Stimulated activated CD4-positive, alpha-beta T cell treated with anti-CD3 and anti-CD28 coated beads, Interleukin-4, amount 100 ng/mL, for 4 hours (primary cell): ENCODE measurements at places on chromosomes 11 and 22.

- peak; percentile 31 for DNase-seq
Measured at GRCh38 chr22:20783844-20784723, 10.2 kb downstream of the SERPIND1 start.

DNA sequence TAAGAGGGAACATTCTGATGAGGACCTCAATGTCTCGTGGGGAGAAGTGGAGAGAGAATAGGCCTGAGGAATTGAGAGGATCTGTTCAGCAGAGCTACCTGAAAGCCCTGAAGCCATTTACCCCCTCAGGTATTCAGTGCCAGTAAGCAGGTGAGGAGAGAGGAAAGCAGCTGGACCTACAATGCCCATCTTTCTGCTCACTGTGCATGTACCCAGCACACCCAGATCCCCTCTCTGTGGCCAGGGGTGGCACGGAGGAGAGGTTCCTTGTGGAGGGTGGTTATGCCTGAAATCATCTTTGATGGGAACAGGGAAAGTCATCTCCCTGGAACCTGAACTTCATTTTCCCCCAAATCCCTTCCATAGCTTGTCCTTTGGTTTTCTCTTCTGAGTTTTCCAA lies 277.8 kb upstream of the B3GAT1 start:
- no peak for DNase-seq

- DNase-seq: no peak
Measured at GRCh38 chr11:3094223-3094824, 37.1 kb upstream of the CARS1 start.

DNA sequence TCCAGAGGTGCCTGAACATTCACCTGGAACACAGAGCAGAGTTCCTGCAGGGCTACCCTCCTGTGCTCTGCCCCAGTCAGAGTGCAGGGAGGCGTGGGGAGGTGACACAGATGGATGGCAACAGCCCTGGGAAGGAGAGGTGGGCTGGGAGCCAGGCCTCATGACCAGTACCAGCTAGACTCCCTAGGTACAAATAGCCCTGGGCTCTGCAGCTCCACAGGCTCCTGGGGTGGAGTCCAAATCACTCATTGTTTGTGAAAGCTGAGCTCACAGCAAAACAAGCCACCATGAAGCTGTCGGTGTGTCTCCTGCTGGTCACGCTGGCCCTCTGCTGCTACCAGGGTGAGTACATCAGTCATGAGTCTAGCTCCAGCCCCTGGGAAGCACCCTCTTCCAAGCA lies at the start of gene SCGB1D2:
Gene SCGB1D2, plus strand, starts transcription at position 219 of the 400 bp plus-strand sequence. Its CDS starts 69 bp downstream, at position 288.
- no peak for DNase-seq

DNA sequence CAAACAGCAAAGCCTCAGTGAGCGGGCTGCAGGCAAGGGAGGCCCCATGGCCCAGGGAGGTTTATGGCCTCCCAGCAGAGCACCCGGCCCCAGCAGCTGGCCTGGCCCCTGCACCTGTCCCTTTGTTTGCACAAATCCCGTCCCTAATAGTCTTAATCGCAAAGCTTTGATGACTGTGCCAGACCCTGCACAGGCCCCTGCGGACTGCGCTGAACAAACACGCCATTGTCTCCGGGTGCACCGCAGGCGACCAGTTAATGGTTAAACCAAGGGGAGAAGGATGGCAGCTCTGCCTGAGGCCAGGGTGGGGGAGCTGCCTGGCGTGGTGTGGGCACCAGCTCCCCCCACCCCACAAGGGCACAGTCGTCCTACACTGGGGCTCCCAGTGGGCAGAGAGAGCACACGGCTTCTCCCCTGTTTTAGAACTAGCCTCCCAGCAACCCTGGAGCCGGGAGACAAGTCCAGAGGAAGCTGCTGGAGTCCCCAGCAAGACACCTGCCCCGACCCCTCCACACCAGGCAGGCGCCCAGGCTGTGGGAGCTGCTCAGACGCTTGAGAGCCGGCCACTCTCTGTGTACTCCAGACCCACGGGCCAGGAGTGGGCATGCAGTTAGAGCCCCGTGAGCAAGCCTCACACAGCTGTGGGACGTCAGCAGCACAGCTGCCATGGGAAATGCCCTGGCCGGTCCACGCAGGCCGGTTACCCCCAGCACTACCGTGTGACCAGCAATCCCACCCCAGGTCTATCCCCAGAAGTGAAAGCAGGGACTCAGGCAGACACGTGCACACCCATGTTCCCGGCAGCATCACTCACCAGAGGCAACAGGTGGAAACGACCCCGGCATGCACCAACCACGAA lies 39.7 kb upstream of the TH start:
- DNase-seq: no peak

DNA sequence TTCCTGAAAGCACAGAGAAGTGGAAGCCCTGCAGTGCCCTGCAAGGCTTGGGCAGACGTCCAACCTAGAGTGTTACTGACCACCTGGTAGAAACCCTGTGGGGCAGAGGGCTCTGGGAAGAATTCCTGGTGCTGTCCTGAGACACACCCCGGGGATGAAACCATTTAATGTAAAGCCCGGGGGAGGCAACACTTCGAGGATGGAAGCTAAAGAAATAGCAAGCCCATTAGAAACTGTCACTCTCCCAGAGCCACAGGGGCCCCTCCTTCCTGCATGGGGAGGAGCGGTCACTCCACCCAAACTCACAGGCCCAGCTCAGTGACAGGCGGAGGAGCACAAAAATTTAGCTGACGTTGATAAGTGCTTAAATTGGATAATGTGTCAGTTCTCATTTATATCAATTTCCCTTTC lies 57.6 kb downstream of the NRXN2 start:
- DNase-seq: no peak

- DNase-seq: no peak
Measured at GRCh38 chr11:95074792-95075563, 8.3 kb downstream of the SRSF8 start.

- DNase-seq: no peak
Measured at GRCh38 chr11:77732143-77732542, 88.4 kb downstream of the RSF1 start.

DNA sequence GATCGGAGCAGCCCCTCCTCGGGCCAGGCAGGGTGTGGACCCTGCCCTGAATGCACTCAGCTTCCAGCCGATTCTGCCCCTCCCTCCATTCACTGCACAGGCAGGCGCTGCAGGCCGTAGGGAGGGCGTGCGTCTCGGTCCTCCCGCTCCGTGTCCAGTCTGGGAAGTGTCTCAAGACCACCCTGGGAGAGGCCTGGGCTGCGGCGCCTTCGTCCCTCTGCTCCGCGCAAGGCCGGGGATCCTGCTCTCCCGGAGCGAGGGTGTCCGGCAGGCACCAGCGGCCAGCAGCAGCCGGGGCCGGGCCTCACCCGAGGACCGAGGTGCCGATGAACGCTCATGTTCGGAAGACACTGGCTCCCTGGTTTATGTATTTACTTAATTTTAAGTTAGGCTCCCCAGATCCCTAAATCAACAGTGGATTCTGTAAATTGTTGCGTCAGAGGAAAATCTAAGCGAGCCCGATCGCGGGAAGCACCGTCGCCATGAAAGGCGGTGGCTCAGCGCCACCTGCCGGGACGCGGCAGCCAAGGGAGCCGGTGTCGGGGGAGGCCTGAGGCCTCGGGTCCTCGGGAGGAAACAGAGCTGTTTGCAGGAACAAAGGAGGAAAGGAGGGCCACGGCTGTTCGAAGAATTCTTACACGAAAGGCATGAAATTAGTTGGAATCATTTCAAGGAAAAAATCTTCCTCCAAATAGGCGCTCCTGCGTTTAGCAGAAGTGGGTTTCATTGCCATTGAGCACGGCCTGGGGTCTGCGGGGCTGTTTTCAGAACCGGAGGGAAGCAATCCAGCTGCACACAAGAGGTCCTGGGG lies 195.3 kb downstream of the BRD1 start:
- DNase-seq: no peak

DNA sequence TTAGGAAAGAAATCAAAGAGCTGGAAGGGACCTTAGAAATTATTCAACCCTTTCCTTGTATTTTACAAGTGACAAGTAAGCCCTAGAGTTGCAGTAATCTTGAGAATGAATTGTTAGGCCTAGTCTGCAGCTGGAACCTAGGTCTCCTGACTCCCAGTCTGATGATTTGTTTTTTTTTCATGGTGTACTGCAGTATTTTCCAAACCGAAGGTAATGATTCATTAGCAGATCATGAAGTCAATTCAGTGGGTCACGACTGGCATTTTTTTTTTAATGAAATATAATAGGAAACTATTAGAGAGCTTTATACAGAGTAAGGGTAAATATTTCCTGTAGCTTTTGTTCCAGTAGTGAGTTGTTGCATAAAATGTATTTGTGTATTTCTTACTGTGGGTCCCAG lies 42.8 kb downstream of the EXT2 start:
- no peak for DNase-seq

DNA sequence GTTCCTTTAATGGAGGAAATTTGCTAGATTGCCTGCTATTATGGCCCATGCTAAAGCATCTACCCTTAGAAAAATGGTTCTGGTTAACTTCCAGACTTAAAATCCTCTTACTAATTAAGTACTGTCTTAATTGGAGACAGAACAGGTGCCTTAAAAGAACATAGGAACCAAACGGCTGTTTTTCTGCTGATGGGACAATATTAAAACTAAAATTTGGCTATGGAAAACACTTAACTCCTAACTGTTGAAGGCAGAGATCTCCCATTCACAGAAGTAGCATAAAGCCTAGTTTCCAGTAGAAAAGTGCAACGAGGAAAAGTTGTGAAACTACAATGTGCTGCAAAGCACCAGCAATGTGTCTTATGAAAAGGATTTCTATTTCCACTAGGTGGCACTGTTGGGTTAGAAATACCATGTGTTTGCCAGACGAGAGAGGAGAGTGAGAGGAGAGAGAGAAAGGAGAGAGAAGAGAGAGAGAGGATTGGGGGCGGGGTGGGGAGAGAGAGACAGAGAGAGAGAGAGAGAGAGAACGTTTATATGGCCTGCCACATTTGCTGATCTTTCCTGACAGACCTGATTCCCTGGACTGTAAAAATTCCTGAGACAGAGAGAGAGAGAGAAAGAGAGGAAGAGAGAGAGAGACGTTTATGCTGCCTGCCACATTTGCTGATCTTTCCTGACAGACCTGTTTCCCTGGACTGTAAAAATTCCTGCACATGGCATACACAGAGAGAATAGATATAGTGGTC lies 51.5 kb downstream of the FAM181B start:
- no peak for DNase-seq

GRCh38 chr11:2863276-2863618 lies 22.3 kb downstream of the CDKN1C start:
- no peak for DNase-seq

GRCh38 chr11:30919389-30920152 lies 333.4 kb upstream of the MPPED2 start:
- no peak for DNase-seq

GRCh38 chr22:50176850-50177536 lies 6.5 kb downstream of the PANX2 start:
- DNase-seq: no peak

GRCh38 chr11:85989746-85990145 lies 79.1 kb downstream of the PICALM start:
- DNase-seq: no peak

DNA sequence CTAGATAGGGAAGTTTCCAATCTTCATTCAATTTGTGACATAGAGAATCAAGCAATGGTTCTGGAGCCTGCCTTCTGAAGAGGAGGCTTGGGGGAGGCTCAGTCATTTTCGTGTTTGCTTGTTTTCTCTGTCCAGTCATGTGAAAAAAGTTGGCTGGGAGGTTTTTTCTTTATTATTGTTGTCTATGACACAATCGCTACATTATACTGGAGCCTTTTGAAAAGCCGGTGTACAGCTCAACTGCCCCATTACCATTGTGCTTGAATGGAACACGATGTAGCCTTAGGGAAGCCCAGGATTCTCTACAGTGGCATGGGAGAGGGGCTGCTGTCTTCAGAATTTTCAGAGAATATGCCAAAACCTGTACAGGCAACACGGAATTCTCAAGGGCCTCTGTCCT lies 57.9 kb upstream of the NCAM1 start:
- DNase-seq: no peak

DNA sequence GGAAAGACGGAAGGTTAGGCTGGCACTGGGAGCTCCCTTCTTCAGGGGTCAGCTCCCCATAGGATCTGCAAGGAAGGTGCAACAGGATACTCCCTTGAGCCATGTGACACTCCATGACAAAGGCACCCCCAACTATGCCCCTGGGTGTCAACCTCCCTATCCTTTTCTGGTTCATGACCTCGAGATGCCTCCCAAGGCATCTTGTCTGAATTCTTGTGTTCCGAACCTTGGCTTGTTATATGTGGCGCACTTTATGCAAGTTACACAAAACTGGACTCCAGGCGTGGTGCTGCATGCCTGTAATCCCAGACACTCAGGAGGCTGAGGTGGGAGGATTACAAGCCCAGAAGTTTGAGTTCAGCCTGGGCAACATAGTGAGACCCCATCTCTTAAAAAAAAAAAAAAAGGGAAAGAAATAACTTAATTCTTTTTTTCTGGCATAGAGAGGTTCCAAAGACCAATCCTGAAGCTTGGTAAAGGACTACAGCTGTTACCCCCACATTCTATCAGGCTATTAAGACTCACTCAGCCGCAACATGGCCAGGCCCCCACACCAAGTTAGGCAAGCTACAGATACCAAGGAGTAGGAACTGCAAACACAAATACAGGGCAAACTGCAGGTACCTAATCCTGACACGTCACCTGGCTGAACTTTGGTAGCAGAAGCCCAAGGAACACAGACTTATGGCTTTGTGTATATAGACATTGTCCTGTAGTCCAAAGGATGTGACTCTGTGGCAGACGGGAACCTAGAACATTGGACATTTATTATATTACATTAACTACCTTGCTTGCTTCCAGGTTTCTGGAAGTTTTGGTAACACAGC lies 1.4 kb downstream of the C11orf24 start:
- no peak for DNase-seq

DNA sequence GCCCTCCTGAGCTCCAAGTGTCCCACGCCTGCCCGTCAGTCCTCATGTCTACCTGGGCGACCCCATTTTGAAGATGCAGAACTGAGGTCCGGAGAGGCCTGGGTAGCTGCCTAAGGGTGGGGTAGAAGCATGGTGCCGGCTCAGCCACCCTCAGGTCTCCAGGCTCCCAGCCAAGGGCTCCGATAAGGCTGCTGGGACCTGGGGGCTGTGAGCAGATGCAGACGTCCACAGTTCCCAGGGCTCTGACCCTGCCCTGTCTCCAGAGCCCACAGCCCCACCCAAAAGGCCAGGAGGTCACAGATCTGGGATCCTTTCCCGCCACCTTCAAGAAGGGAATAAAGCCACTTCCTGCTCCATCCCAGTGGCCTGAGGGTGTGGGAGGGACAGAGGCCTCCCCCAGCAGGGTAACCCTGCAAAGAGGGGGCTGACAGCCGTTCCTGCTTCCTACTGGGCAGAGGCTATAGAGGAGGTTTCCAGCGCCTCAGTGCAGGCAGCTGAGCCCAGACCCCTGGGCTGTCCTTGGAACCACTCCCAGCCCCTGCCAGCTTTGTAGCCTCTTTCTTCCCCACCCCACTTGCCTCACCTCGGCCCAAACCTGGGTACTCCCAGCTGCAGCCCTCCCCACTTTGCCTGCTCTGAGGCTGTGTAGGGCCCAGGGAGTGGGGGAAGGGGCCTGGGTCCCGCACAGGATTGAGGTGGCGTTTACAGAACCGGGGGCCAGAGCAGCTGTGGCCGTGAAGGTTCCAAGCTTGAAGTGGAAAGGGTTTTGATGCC lies 85.5 kb downstream of the CDKN1C start:
- no peak for DNase-seq

GRCh38 chr22:20909543-20910303 lies 7.5 kb upstream of the CRKL start:
- DNase-seq: no peak

GRCh38 chr11:73196576-73196975 lies 21.5 kb upstream of the P2RY2 start:
- no peak for DNase-seq

GRCh38 chr11:16603890-16604793 lies 134.3 kb upstream of the C11orf58 start:
- DNase-seq: no peak

GRCh38 chr11:6504166-6504565 lies 7.1 kb downstream of the DNHD1 start:
- no peak for DNase-seq

GRCh38 chr11:64327993-64328392 lies 10.1 kb downstream of the PRDX5 start:
- DNase-seq: no peak
